Fibroblast of the aortic adventitia (primary cell): ENCODE measurements at places on chromosomes 1 and 21.

- no peak for DNase-seq
These were observed 740.6 kb downstream of the RWDD3 start for GRCh38 chr1:95974586-95974985.

- no peak for DNase-seq
These were observed 196.9 kb upstream of the C8B start for GRCh38 chr1:57162607-57163261.

DNA sequence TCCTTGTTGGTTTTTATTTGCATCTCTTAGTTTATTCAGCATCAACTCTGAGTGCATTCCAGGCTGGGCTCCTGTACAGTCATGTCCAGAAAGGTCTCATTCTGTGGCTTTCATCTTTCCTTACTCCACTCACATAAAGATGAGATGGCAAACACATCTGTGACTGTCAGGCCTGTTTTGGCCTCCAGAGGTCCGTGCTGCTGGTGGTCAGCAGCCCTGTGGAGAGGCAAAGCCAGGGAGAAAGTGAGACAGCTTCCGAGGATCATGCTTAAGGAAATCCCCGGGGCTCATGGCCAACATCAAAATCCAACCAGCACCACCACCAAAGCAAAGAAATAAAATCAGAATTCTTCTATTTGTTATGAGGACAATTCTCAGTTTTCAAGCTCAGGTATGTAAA, 96.1 kb upstream of the HIVEP3 start:
- no peak for DNase-seq

DNA sequence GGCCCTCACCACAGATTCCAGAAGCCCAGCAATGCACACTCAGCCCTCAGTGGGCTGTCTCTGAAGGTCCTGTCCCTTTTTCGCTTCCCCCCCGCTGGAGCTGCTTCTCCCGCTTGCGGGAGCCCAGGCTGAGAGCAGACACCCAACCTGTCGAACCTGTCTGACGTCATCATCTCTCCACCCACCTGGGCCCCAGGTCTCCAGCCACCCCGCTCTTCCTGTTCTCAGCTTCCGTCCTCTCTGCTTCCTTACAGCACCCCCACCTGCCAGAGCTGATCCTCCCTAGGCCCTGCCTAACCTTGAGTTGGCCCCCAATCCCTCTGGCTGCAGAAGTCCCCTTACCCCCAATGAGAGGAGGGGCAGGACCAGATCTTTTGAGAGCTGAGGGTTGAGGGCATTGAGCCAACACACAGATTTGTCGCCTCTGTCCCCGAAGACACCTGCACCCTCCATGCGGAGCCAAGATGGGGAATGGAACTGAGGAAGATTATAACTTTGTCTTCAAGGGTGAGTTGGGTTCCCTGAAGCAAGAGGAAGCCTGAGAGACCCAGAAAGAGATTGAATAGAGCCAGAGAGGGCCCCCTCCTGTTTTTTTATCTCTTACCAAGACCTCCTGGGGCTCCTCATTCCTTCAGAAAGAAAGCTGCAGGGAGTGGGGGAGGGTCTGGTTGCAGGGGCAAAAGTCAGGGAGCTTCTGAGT, at the start of gene RAB25:
TSS of gene RAB25 (plus strand) at position 224 of the 700 bp plus-strand sequence. CDS start at position 465, 241 bp downstream.
- no peak for DNase-seq

DNA sequence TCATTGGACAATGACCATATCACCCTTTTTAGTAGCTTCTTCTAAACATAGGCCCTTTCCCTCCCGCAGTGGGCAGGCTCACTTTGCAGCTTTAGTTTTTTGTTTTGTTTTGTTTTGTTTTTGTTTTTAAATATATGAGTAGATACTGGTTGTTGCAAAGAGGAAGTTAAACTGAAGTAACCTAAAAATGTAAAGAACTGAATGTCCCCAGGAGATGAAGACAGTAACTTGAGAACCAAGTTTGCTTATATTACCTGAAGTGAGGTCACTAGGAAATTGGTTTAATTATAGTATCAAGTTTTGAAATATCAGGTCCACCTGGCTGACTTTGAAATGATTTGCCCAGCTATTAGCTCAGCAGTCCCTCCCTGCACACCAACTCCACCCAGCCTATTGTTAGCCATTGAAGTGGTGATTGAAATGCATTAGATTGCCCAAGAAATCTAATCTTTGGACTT, 18.2 kb downstream of the SMAP2 start:
- no peak for DNase-seq

DNA sequence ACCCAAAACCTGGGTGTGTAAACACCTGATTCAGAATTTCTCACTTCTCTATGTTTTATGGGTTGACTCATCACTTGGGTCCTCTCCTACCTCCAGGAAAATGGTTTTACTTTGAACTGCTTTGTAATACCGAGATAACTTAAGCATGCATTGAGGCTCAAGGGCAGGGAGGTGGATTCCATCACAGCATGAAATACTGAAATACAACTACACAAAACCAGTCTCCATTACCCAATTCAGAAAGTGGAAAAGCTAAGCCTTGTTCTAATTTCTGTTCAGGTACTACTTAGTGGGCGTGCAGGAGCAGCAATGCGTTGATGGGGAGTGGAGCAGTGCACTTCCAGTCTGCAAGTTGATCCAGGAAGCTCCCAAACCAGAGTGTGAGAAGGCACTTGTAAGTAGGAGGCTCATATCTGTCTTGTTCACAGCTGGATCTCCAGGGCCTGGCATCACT, 6.1 kb upstream of the C4BPA start:
- no peak for DNase-seq

DNA sequence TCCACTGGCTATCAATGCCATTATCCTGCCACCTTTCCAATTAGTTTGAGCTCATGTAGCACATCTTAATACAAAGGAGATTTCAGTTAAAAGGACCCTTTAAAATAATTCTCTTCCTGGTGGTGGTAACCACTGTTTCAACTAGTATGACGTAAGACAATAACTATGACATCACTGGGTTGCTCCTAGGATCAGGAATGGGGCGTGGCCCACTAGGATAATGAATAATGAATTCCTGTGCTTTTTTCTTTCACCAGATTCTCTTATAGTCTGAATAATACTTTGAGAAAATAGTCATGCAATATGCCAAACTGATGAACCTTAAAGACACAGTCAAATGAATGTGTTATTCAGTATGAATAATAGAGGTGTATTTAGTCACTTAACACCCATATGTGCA, 10.6 kb upstream of the KIFAP3 start:
- DNase-seq, result no peak

DNA sequence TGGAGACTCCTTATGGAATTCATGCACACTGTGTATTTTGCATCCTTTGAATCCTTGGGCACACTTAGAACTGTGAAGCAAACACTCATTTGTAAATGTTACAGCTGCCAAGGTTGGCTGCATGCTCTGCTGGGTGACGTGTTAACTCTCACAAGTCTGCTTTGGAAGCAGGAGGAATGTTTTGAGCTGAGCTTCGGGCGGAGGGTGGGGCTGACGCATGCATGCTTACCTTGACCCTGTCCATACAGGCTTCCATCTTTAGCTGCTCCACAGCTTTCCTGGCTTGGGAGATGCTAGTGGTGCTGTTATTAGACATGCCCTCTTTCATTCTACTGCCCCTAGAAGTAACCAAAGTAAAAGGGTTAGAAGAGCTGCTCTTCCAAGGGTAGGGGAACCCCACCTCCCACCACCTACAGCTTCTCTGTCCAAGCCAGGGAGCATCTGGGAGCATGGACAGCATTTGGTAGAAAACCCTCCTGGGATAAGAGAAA, 66.0 kb downstream of the GNG4 start:
- DNase-seq, result peak; percentile 11

DNA sequence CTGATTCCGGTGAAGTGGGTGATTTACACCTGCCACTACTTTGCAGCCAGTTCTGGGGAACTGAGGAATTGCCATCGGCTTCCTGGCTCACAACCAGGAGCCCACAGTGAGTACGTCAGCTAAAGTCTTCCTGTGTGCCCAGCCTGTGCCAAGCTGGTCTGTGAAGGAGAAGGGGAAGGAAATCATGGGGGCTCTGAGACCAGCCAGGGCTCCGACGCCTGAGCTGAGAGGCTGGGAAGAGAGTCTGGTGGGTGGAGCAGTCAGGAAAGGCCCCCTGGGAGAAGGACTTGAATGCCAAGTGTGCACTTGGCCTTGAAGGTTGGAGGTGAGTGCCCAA, 1.2 kb downstream of the LURAP1 start:
- DNase-seq, result no peak

DNA sequence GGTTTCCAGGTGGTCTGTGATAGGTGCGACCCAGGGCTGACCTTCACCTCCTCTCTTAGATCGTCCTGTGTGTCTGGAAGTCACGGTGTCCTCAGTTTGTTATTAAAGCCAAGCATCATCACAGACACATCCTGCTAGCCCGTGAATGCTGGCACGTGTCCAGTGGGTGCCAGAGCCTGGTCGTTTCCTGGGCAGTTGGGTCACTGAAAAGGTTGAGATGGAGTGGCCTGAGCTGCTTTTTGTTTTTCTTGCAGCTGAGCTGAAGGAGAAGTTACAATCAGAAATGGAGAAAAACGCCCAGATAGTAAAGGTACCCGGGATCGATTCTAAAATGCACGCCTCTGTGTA, 23.2 kb downstream of the PCNT start:
- no peak for DNase-seq

DNA sequence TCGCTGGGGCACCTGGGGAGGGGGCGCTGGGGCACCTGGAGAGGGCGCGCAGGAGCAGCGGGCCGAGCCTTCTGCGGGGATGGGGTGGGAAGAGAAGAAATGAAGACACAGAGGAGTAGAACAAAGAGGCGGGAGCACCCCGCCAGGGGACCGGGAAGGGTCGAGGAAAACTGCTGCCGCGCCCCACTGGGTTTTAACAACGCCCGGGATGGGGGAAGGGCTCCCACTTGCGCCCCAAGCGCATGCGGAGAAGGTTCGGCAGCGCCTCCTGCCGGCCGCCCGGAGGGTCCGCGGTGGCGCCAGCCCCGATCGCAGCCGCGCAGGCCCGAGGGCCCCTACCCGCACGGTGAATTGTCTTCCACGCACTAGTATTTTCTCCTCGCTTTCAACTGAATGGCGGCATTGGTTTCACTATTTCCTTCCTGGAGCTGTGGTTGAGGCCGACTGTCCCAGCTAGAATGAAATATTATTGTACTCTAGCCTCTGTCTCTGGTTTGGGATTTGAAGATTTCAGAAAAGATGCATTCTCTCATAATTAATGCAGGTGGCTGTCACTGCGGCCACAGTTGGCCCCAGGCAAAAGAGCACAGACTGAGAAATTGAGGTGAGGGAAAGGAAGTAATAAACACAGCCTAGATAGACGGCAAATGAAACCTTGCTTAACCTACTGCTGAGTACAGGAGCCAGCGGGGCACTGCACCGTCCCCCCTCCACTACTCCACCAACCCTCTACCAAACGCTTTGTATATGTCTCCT, 57.3 kb downstream of the MAB21L3 start:
- peak; percentile 57 for DNase-seq

GRCh38 chr1:238458899-238459298, 568.2 kb upstream of the ZP4 start:
- no peak for DNase-seq

GRCh38 chr1:34758751-34759150, 789 bp upstream of the GJB4 start:
- no peak for DNase-seq

GRCh38 chr1:226845624-226846023, 24.8 kb upstream of the PSEN2 start:
- DNase-seq, result no peak

DNA sequence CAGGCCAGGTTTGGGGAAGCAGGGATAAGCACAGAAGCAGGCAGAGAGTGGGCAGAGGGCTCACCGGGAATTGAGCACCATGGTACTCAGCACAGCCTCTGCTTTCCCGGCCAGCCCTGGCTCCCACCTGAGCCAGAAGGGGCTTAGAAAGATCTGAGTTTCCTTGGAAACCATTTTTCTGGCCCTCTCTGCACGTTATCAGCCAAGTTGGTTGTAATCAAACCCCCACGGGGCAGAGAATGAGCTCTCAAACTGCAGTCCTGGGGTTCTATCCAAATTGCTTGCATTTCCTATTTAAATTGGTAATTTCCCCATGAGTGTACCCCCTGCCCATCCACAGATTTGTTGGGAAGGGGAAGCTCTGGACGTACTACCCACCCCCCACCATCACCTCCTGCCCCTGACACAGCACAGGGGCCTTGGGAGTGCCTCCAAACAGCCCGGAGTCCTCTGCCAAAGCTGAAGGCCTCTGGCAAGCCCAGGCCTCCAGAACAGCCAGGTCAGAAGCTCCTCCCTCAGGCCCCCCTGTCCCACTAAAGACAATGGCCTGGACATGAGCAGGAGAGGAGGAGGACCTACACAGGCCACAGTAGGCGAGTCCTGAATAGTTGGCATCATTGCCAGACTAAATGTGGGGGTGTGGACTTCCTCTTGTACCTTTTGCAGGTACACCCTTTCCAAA, 42.7 kb upstream of the GJB5 start:
- DNase-seq, result no peak

DNA sequence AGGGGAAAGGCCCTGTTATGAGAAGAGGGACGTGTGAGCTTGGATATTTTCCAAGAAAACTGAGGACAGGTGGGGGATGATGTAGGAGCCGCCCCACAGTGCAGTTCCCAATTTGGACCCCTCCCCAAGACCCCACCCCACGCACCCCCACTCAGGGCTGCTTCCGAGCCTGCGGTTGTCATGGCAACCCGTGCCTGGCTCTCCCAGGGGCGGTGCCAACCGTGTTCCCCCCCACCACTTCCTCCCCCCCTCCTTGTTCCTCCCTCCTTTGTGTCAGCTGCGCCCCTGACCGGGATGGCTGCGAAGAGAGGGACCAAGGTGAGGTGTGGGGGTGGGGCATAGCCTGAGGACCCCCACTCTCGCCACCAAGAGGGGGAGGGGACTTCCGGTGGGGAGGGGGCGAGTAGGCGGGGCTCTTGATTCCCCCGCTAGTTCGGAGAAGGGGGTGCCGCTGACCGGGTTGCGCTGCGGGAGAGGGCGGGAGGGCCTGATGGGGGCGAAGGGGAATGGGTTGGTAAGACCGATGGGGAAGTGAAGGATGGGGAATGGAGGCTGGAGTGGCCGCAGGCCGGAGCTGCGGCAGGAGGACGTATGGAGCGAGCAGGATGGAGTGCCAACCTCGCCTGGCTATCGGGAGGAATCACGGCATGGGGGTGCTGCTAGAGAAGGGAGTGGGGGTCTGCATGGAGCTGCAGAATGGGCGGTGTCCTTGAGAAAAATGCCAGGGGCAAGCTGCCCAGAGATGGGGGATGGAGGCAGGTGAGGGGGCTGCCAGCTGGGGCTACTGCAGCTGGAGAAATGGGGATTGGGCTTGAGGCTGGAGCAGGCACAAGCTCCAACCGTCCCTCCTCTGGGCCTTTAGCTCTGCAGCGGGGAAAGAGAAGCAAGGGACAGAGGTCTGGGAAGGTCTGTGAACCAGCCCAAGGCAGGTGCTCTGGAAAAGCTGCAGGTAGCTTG, 953 bp downstream of the TRIM46 start:
- peak; percentile 28 for DNase-seq

DNA sequence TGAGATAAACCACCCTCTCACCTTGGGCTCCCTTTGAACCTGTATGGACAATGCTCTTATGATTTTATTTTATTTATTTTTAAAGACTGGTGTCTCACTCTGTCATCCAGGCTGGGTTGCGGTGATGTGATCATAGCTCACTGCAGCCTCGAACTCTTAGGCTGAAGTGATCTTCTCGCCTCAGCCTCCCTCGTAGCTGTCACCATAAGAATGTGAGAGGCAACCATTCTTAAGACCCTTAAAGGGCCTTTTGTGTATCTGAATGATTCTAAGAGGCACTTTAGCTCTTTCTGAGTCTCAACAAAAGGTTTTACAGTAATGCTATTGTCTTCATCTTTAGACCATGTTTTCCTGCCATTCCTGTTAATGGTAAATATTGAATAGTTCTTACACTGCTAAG, 67.0 kb downstream of the IVNS1ABP start:
- DNase-seq, result no peak

- DNase-seq, result no peak
These were observed 48.4 kb downstream of the SNX7 start for GRCh38 chr1:98709906-98710305.
